Mononuclear cell (primary cell): ENCODE measurements at places on chromosomes 5 and 9. TPM values are rescaled to one million over a fixed set of nuclear protein-coding genes. Genes with fewer than 3 reads are reported as not detected.

SPACA9 gene
- total RNA-seq, result 0.52 TPM

UNC5A gene
- total RNA-seq, result not detected

BARHL1 gene
- total RNA-seq, result not detected

DMRTA1 gene
- total RNA-seq, result under 0.01 TPM

MEGF10 gene
- total RNA-seq, result under 0.01 TPM

IQGAP2 gene
- 75.0 TPM for total RNA-seq

TMC1 gene
- 0.52 TPM for total RNA-seq

POLR3G gene
- total RNA-seq, result 1.0 TPM

PTGES gene
- 8.7 TPM for total RNA-seq

DRD1 gene
- total RNA-seq, result not detected

PCDHGA6 gene
- 0.10 TPM for total RNA-seq

CCNO gene
- not detected for total RNA-seq

TSSK1B gene
- 0.10 TPM for total RNA-seq

GFRA3 gene
- not detected for total RNA-seq

ZNF367 gene
- 7.8 TPM for total RNA-seq

RNF180 gene
- total RNA-seq, result not detected

ZNF483 gene
- total RNA-seq, result 29.9 TPM

ESM1 gene
- total RNA-seq, result not detected

KCNV2 gene
- not detected for total RNA-seq

DOCK2 gene
- 244 TPM for total RNA-seq

SLC45A2 gene
- under 0.01 TPM for total RNA-seq

ANXA6 gene
- total RNA-seq, result 127 TPM

EGFL7 gene
- 2.1 TPM for total RNA-seq

NIPAL4 gene
- 11.5 TPM for total RNA-seq

CARTPT gene
- not detected for total RNA-seq

S1PR3 gene
- 7.8 TPM for total RNA-seq

BHMT2 gene
- total RNA-seq, result not detected

CSNK1G3 gene
- 198 TPM for total RNA-seq

PSAT1 gene
- 0.42 TPM for total RNA-seq

MYMK gene
- not detected for total RNA-seq
